HCT116 (cell line): ENCODE measurements at places on chromosomes 12 and 14.
A peak's percentile ranks its signal among the peaks of the same experiment; 100 is the strongest.

DNA sequence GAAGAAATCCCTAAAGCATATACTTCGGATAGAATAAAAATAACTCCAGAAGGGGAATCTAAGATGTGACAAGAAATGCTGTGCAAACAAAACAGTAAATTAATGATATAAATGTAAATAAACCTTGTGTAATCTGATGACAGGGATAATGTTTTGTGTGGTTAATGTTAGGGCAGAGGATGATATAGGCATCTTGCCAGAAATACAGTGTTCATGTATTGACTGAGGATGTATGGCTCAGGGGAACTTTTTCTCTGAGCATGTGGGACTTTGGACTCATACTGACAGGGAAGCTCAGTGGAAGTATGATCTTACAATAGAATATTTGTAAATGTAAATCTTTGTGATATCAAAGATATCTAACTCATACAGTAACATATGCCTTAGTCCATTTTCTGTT, 420.2 kb downstream of the TMTC2 start:
- no peaks in the 10 kb centered on the region for H3K27me3 ChIP-seq
- H3K4me1 ChIP-seq, result no peaks in the 10 kb centered on the region
- H3K27ac ChIP-seq, result no peak overlapping the region
- DNase-seq, result no peak

DNA sequence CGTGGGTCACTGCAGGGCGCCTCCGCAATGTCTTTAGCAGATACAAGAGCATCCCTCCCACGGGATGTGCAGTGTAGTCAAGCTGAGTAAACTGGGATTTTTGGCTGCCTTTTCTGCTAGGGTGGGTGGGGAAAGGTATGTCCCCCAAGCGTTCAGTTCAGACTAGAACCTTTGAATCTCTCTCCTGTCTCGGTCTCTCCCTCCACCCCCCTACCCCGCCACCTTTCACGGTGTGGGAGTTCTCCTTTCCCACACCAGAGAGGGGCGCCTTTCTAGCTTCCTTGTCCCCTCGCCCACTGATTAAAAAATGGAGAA, 525 bp upstream of the FAR2 start:
- DNase-seq, result no peak
- H3K27me3 ChIP-seq, result no peaks in the 10 kb centered on the region
- H3K36me3 ChIP-seq, result no peaks in the 10 kb centered on the region
- H3K27ac ChIP-seq, result peak overlapping the region; percentile 44; the same call in 1 of the 2 replicates

GRCh38 chr14:80136358-80136757, 74.9 kb downstream of the DIO2 start:
- no peak overlapping the region for H3K4me3 ChIP-seq
- H3K27ac ChIP-seq, result no peak overlapping the region
- no peak for DNase-seq
- no peaks in the 10 kb centered on the region for H3K36me3 ChIP-seq
- H3K4me1 ChIP-seq, result no peaks in the 10 kb centered on the region

GRCh38 chr12:67754933-67755697, 106.6 kb downstream of the DYRK2 start:
- H3K4me1 ChIP-seq, result no peaks in the 10 kb centered on the region
- no peaks in the 10 kb centered on the region for H3K36me3 ChIP-seq
- no peaks in the 10 kb centered on the region for H3K27me3 ChIP-seq
- H3K4me3 ChIP-seq, result no peak overlapping the region
- no peak for DNase-seq

DNA sequence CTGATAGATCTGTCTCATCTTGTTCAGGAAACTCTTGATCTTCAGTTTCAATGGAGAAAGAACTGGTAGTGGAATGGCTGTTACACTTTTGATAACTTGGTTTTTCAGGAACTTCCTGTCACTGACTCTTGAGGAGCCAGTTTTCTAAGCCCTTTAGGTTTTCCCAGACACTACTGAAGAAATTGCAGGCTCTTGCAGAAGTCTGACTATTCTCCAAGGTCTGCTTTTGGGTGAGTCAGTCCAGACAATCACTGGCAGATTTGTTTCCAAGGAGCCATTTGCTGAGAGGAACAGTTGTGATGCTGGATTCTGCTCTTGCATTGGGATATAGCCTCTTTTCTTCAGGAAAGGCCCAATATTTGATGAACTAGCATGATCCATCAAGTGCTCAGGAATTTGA, 468.0 kb downstream of the FUT8 start:
- H3K36me3 ChIP-seq, result no peaks in the 10 kb centered on the region
- no peak for DNase-seq
- H3K4me3 ChIP-seq, result no peak overlapping the region

- H3K27ac ChIP-seq, result no peak overlapping the region
- H3K27me3 ChIP-seq, result no peaks in the 10 kb centered on the region
- H3K36me3 ChIP-seq, result no peaks in the 10 kb centered on the region
- DNase-seq, result no peak
Measured at GRCh38 chr12:91562476-91562875, 379.9 kb upstream of the DCN start.

- peaks cover 44% of the 10 kb centered on the region for H3K27me3 ChIP-seq
- no peak overlapping the region for H3K27ac ChIP-seq
- H3K4me1 ChIP-seq, result no peaks in the 10 kb centered on the region
Measured at GRCh38 chr12:5718680-5719079, 226.4 kb downstream of the ANO2 start.

- H3K36me3 ChIP-seq, result no peaks in the 10 kb centered on the region
- no peak overlapping the region for H3K27ac ChIP-seq
- H3K4me3 ChIP-seq, result no peak overlapping the region
- H3K27me3 ChIP-seq, result no peaks in the 10 kb centered on the region
Measured at GRCh38 chr12:40473962-40474361, 218.3 kb upstream of the CNTN1 start.

GRCh38 chr14:95156161-95157047, 925 bp downstream of the DICER1 start:
- no peaks in the 10 kb centered on the region for H3K27me3 ChIP-seq
- no peak for DNase-seq
- H3K4me3 ChIP-seq, result peak overlapping the region; percentile 74
- no peaks in the 10 kb centered on the region for H3K36me3 ChIP-seq
- H3K4me1 ChIP-seq, result peaks cover 21% of the 10 kb centered on the region

DNA sequence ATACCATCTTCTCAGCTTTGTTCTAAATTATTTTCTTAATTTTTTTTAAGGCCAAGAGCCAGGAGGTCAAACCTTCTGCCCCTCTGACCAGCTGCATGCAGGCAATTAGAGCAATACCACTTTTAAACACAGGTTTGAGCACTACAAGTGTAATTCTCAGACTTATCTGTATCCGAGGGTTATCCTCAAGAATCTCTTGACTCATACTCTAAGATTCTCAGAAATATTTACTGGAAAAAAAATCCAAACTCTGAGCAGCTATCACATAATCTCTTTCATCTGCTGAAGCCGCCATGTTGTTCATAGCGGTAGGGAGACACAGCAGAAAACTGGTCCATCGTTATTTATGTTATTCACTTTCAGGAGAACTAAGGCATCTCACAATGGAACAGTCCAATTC, 27.4 kb upstream of the PTHLH start:
- H3K27ac ChIP-seq, result no peak overlapping the region
- no peak for DNase-seq
- H3K4me3 ChIP-seq, result no peak overlapping the region
- no peaks in the 10 kb centered on the region for H3K36me3 ChIP-seq
- no peaks in the 10 kb centered on the region for H3K4me1 ChIP-seq

DNA sequence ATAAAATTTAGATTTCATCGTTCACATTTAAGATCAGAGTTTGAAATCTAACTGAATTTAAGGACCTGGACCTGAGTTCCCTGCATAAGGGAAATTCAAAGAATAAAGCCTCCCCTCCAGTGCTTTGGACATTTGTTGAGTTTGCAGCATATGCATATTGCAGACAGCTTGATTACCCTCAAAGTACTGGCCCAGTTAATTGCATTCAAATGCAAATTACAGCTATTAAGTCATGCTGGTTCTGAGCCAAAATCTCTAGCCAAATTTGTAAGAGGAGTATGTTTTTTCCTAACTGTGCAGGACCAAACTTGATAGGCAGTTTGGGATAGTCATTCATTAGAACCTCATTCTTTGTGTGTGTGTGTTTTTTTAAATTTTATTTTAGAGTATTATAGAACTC, 9.1 kb upstream of the KIF21A start:
- no peak overlapping the region for H3K4me3 ChIP-seq
- no peaks in the 10 kb centered on the region for H3K27me3 ChIP-seq
- H3K36me3 ChIP-seq, result no peaks in the 10 kb centered on the region
- DNase-seq, result no peak
- H3K27ac ChIP-seq, result no peak overlapping the region
- H3K4me1 ChIP-seq, result no peaks in the 10 kb centered on the region

DNA sequence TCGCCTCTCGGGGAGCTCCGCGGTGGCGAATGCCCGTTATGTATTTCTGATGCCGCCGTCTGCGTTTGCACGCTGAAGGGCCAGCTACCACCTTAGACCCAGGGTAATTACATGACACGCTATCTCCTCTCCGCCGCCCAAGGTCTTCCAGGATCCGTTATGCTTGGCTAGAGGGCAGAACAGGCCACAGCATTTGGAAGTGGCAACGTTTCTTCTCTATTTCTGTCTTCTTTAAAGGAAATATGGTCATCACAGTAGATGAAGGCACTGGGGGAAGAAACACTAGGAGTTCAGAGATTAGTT, 861 bp upstream of the MDGA2 start:
- no peaks in the 10 kb centered on the region for H3K4me1 ChIP-seq
- H3K27ac ChIP-seq, result no peak overlapping the region
- no peaks in the 10 kb centered on the region for H3K27me3 ChIP-seq

GRCh38 chr14:69983317-69983716, 104.1 kb downstream of the SMOC1 start:
- H3K36me3 ChIP-seq, result no peaks in the 10 kb centered on the region

DNA sequence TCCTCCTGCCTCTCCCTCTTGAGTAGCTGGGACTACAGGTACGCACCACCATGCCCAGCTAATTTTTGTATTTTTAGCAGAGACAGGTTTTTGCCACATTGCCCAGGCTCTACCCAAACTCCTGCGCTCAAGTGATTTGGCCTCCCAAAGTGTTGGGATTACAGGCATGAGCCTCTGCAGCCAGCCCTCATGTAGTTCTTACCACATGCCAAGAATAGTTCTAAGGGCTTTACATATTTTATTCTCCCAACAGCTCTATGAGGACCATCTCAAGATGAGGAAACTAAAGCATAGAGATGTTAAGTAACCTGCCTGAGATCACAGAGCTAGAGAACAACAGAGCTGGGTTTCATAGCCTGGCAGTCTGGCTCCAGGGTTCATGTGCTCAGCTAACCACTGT, 37.9 kb upstream of the ALDH2 start:
- peaks cover 2% of the 10 kb centered on the region; the same call in 1 of the 2 replicates for H3K36me3 ChIP-seq
- H3K27me3 ChIP-seq, result no peaks in the 10 kb centered on the region
- H3K27ac ChIP-seq, result no peak overlapping the region
- H3K4me3 ChIP-seq, result no peak overlapping the region
- no peaks in the 10 kb centered on the region for H3K4me1 ChIP-seq

DNA sequence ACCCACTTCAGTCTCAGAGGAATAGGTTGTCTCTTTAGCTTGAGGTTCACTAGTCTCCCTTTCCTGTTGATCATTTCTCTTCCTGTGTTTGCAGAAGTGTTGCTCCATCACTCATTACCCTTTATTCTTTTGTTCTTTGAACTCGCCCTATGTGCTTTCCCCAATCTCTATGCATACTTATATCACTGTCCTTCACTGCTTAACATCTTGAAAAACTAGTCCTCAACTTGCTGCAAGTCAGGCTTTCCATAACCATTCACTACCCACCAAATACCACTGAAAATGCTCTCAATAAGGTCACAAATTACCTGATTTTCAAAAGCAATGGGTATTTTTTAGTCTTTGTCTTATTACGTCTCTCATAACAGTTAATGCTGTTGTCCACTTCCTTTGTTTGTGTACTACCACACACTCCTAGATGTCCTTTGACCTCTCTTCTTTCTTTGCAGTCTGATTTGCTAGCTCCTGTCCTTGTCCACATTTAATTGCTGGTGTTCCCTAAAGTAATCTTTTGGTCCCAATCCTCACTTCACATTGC, 80.8 kb downstream of the RIC8B start:
- no peak overlapping the region for H3K27ac ChIP-seq
- H3K4me3 ChIP-seq, result no peak overlapping the region
- H3K36me3 ChIP-seq, result 0 out of 2 replicates have a peak, but pooled peaks cover 3% of the 10 kb centered on the region
- DNase-seq, result no peak

DNA sequence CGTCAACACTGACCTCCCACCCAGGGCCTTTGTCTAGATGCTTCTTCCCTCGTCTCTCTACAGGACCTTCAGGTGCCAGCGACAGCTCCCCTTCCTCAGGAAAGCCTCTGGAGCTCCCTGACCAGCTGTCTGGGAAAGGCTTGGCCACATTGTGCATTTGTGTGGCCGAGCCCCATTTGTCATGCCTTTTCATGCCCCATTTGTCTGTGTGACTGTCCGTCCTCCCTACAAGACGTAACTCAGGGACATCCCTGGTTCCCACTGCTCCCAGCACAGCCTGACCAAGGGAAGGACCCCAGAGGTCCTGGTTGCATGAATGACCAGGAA, 23.8 kb downstream of the ZFYVE21 start:
- no peak overlapping the region for H3K27ac ChIP-seq
- no peak for DNase-seq
- H3K4me1 ChIP-seq, result no peaks in the 10 kb centered on the region
- H3K36me3 ChIP-seq, result no peaks in the 10 kb centered on the region; the same call in 1 of the 2 replicates

- H3K27ac ChIP-seq, result peak overlapping the region; percentile 57
- peaks cover 14% of the 10 kb centered on the region for H3K4me1 ChIP-seq
- H3K4me3 ChIP-seq, result peak overlapping the region; percentile 91
- H3K36me3 ChIP-seq, result peaks cover 33% of the 10 kb centered on the region
- peak; percentile 24 for DNase-seq
Measured at GRCh38 chr14:21268617-21269251, 508 bp downstream of the HNRNPC start.

DNA sequence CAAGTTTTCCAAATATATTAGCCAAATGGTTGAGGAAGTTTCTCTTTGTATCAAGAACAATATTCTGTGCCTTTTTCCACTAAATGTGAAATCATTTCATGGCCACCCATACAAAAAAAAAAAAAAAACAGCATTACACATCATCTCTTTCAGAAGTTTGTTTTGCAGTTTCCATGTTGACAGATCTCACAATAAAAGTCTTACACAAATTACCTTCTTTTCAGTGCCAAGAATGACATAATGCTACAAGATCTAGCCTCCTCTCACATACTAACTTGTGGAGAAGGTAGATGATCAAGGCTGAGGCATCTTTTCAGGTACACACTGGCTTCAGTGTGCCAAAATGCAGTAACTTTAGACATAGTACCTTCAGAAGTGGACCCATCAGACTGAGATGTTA, 35.3 kb downstream of the PRKD1 start:
- no peaks in the 10 kb centered on the region for H3K4me1 ChIP-seq
- DNase-seq, result no peak
- H3K4me3 ChIP-seq, result no peak overlapping the region
- no peak overlapping the region for H3K27ac ChIP-seq
- H3K27me3 ChIP-seq, result no peaks in the 10 kb centered on the region

DNA sequence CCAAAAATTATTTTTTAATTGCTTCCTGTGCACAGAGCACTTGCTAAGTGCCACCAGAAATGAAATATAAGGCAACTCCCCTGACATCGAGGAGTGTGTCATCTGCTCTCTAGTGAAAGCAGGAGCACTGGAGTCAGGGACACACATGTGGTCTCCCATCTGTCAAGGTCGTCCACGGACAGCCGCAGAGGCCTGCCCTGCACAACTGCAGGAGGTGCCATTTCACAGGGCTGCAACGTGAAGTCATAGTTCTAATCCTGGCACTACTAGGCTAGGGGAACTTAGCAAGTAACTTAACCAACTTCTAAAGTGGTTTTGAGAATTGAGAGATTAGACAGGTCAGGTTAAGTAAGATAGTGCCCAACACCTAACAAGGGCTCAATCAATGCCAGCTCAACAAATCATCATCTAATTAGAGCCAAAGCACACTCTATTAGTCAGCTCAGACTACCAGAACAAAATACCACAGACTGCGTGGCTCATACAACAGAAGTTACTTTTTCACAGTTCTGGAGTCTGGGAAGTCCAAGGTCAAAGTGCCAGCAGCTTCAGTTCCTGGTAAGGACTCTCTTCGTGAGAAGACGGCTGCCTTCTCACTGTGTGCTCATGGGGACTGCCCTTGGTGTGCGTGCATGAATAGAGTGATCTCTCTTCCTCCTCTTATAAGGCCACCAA, 30.7 kb downstream of the FOXN3 start:
- no peak overlapping the region for H3K27ac ChIP-seq
- DNase-seq, result no peak
- no peaks in the 10 kb centered on the region for H3K27me3 ChIP-seq
